ENCODE measurements at places on chromosomes 1 and 21. TPM values are rescaled to one million over a fixed set of nuclear protein-coding genes. Genes with fewer than 3 reads are reported as not detected.

Gene CYB5RL
- 15.4 TPM for total RNA-seq

Gene PRMT6
- 18.3 TPM for total RNA-seq

Gene FCRL1
- total RNA-seq, result not detected

DNA sequence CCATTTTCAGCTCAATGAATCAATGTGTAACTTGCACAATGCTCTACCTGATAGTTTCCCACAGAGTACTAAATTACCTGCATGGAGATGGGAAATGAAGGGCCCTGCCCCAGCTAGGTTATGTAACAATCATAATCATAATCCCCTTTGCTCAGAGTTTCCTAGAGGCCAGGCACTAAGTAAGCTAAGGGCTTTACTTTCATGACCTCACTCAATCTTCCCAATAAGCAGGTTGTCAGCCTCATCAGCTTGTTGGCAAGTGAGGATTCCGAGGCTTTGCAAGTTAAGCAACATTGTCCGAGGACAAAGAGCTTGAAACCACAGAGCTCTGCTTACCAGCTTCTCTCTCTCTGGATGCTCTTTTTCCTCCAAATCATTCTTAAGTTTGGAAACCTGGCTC is 64.1 kb upstream of the NTPCR start:
- DNase-seq, result no peak

GRCh38 chr1:216945538-216946080 is 222.4 kb upstream of the ESRRG start:
- no peak for DNase-seq

DNA sequence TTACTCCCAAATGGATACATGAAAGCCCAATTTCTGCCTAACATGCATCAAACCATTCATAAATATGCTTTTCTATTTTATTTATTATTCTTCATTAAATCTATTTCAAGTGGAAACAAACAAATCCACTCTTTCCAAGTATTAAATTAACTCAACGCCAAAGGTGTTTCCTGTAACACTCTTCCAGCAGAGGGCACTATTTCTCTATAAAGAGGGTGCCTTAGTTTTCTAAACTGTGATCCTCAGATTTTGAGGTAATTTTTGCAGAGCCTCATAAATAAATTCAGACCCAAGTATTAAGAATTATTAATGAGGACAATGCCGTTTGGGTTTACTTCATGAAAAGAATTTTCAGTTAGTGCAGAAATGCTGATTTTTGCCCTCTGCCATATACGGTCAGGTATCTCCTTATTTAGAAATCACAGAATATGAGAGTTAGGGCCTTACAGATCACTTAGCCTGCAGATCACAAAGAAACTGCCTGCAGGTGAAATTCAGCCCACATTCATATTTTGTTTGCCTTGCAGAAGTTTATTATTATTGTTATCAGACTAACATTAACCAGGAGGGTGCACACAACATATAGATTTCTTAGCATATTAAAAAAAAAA is 40.1 kb upstream of the MYSM1 start:
- peak; percentile 84 for DNase-seq

- DNase-seq, result no peak
These were observed 268.6 kb downstream of the SETD4 start for GRCh38 chr21:35791541-35792325.

GRCh38 chr1:197904126-197904787 is 1.8 kb downstream of the C1orf53 start:
- DNase-seq, result no peak

Gene PDXK
- total RNA-seq, result 69.4 TPM

Gene KIF14
- total RNA-seq, result 13.4 TPM

Gene TIAM1
- total RNA-seq, result 15.1 TPM

DNA sequence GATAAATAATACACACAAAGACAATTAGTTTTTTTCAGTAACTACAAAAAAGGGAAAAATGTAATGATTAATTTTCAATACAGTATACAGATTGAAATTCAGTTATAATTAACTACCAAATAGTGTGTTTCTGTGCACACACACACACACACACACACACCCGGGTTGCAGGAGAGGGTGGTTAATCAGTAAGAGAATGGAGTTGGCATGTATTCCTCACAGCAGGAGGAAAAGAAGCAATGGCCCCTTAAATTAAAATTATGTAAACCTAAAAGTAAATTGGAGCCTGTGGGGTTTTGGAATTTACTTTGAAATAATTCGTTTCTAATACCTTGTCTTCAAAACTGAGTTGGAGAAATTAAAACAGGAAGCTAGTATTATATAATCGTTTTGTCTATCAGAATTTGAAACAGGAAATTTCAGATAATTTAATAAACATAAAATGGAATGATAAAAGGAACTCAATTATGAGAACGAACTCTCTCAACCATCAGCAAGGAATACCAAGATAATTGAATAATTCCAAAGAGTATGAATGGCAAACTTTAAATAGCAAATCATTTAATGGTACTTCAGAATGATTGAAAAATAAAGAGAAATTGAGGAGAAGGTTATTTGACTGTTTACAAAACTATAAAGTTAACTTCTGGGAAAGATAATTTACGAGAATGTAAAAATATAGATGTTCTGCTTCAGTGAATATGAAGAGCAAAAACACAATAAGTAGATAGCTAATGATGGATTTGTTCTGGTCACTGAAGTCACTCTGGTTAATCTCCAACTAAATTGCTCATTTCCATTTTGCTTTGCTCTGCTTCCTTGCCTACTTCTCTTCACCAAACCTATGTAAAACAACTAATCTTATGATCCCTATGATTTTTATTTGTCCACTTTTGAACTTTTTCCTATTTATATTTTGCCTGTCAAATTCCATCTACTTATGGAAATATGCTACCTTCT is 547.9 kb upstream of the ZP4 start:
- no peak for DNase-seq

- peak; percentile 94 for DNase-seq
These were observed at the start of gene KCNK1 for GRCh38 chr1:233613252-233614172. KCNK1 (plus strand) TSS chr1:233614106; CDS start chr1:233614172, 66 bp downstream.

Gene TMEM69
- 24.4 TPM for total RNA-seq

Gene NOS1AP
- not detected for total RNA-seq

- DNase-seq, result peak; percentile 2
These were observed 19.8 kb downstream of the DBT start for GRCh38 chr1:100229681-100230443.

- peak; percentile 61 for DNase-seq
These were observed 3.5 kb downstream of the GCLM start for GRCh38 chr1:93905734-93906133.

GRCh38 chr1:26257222-26257621 is 22.7 kb upstream of the SH3BGRL3 start:
- DNase-seq, result no peak

Gene RXFP4
- total RNA-seq, result not detected

GRCh38 chr1:183375381-183375780 is 42.8 kb downstream of the NMNAT2 start:
- no peak for DNase-seq

DNA sequence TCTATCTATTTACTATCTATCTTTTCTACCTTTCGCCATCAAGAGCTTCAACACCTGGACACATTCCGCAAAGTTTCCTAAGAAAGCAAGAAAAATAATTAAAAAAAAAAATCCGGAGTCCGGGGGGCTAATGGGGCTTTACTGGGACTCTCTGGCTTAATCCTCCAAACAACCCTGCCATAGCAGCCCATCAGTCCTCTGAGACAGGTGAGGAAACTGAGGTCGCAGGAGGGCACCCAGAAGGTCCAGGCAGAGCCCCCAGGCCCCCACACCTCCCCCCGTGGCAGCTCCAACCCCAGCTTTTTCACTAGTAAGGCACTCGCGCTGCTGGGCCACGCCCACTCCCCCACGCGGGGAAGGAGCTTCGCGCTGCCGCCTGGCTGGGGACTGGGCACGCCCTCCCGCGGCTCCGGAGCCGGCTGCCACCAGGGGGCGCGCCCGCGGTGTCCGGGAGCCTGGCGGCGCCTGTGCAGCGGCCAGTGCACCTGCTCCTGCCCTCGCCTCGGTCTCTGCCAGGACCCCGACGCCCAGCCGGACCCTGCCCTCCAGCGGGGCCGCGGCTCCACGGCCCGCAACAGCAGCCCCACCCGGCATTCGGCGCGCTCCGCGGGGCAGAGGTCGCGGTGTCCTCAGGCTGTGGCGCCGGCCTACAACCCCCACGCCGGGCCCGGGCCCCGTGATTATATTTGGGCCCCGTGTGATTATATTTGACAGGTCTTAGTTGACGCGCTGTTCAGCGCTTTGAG is 54.1 kb upstream of the SAMD11 start:
- DNase-seq, result peak; percentile 17

DNA sequence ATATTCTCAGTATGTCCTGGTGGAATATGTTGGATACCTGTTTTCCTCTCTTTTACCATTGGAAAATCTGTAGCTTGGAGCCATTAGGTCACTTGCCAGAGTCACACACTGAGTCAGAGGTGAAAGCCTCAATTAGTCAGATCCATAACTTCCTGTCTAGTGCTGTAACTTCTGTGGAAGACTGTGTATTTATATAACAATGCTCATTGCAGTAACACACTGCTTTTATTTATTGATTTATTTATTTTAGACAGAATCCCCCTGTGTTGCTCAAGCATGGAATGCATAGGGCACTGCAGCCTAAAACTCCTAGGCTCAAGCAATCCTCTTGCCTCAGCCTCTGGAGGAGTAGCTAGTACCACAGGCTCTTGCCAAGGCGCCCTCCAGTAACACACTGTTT is 1.3 kb upstream of the DOCK7 start:
- DNase-seq, result peak; percentile 57

DNA sequence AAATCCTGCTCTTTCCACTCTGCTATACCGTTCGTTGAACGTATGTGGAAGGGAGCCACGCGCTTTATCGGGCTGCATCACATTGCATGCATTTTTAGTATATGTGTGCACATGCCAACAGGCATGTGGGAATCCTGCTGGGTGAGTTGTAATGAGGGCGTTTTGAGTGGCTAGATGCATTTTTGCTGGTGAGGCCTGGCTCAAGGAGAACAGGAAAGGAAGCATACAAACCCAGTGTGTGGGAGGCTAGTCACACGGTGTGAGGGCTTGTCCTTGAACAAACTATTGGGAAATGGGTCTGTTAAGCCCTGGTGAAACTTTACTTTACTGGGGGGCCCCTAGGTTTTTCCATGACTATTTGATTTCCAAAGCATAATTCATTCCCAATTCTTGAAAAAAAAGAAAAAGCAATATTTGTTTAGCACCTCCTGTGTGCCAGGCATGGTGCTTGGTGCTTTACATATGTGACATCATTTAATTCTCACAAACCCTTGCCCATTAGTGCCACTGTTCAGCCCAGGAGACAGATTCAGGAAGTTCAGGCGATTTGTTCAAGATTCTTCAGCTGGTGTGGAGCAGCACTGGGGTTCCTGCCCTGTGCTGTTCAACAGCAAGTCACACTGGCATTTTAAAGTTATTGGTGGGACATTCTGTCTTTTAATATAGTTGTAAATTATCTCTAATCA is 25.6 kb upstream of the JUN start:
- peak; percentile 57 for DNase-seq

DNA sequence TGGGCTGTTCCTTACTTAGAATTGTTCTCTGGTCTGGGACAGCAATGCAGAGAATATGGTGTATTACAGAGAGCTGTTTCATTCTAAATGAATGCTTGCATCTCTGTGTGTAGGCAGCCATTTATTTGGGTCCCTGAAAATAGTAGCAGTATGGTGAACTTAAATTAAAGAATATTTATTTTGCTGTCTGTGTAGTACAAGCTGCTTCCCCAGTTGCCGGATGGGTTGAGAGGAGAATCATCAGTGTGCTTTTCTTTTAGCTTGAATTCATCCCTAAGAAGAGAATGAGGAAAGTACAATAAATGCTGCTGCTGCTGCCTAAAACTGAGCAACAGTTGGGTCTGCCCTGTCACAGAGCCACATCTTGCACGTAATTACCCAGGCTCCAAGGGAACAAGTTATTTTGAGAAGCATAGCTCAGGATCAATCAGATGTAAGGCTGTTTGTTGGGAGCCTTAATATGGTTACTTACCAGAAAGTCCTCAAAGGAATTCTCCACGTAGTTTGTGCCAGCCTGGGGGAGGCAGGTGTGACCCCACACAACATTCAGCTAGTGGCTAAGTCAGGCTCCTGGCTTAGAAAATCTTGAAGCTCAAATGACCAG is 16.6 kb downstream of the ACTN2 start:
- no peak for DNase-seq

GRCh38 chr1:71668065-71668464 is 587.2 kb upstream of the ZRANB2 start:
- no peak for DNase-seq

GRCh38 chr1:3026581-3027391 is 5.5 kb downstream of the ACTRT2 start:
- no peak for DNase-seq

- no peak for DNase-seq
These were observed 48.8 kb upstream of the CAMK1G start for GRCh38 chr1:209534496-209535250.

DNA sequence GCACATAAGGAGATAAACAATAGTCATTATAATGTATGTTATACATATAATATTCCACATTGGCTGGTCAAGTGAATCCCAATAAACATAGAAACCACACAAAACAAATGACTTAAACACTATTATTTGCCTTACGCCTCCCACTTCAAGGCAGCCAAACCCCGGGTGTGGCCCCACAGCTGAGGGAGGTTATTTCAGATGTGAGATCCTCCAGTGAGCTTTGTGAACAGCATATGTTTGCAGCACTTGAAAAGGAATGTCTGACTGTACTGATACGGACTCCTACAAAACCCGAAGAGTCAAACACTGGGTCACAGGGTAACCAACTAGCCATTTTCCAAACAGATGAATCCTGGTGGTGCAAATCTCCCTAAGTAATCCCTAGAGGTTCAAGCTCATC is 27.1 kb upstream of the DISP1 start:
- peak; percentile 70 for DNase-seq

GRCh38 chr1:168421399-168422004 is 122.3 kb downstream of the XCL2 start:
- no peak for DNase-seq

Gene KCND3
- total RNA-seq, result 0.09 TPM

DNA sequence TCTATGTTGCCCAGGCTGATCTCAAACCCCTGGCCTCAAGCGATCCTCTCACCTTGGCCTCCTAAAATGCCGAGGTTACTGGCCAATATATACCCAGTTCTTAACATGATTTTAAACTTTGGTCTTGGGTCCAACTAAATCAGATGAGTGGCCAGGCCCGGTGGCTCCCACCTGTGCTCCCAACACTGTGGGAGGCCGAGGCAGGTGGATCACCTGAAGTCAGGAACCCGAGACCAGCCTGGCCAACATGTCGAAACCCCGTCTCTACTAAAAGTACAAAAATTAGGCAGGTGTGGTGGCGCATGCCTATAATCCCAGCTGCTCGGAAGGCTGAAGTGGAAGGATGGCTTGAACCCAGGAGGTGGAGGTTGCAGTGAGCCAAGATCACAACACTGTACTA is 29.6 kb downstream of the TOMM20 start:
- DNase-seq, result no peak

Data from fibroblast of the aortic adventitia (primary cell).